IMR-90 (cell line): ENCODE measurements at places on chromosomes 11 and 22. TPM values are rescaled to one million over a fixed set of nuclear protein-coding genes. Genes with fewer than 3 reads are reported as not detected.

- DNase-seq = no peak
- no peak overlapping the region for H3K27ac ChIP-seq
- H3K36me3 ChIP-seq = peaks cover 77% of the 10 kb centered on the region
- peaks cover under 1% of the 10 kb centered on the region; the same call in 1 of the 2 replicates for H3K27me3 ChIP-seq
- H3K4me3 ChIP-seq = no peak overlapping the region
These were observed 9.1 kb downstream of the PHOX2A start for GRCh38 chr11:72234920-72235319.

The TRPT1 gene
- total RNA-seq = 43.0 and 81.9 TPM in 2 replicates

The DBX1 gene
- total RNA-seq = not detected in 2 replicates

DNA sequence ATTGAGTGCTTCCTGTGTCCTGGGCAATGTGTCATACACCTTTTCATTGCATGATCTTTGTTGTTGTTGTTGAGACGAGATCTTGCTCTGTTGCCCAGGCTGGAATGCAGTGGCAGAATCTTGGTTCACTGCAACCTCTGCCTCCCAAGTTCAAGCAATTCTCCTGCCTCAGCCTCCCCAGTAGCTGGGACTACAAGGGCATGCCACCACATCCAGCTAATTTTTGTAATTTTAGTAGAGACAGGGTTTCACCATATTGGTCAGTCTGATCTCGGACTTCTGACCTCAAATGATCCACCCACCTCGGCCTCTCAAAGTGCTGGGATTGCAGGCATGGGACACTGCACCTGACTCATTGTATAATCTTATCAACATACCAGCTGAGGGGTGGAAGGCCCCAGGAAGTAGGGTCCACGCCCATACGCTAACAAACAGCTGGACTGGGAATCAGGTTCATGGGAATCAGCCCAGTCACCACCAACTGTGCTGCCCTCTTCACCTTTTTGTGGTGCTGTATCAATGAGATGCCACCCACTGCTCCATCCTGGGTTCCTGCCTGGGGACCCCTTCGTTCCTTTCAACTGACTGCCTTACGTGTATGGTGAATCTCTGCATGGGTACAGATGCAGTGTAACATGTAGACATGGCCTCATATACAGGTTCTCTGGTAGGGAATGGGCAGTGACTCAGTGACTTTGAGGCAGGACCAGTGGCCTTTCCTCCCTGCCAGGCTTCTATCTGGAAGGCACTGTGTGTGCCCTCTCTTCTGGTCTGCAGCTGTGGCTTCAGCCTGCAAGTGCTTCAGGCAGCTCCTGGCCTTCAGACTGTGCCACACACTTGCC is 32.5 kb upstream of the YWHAH start:
- peaks cover 4% of the 10 kb centered on the region; the same call in 1 of the 2 replicates for H3K4me1 ChIP-seq
- no peaks in the 10 kb centered on the region for H3K27me3 ChIP-seq
- peak; percentile 25 for DNase-seq
- H3K4me3 ChIP-seq = no peak overlapping the region

DNA sequence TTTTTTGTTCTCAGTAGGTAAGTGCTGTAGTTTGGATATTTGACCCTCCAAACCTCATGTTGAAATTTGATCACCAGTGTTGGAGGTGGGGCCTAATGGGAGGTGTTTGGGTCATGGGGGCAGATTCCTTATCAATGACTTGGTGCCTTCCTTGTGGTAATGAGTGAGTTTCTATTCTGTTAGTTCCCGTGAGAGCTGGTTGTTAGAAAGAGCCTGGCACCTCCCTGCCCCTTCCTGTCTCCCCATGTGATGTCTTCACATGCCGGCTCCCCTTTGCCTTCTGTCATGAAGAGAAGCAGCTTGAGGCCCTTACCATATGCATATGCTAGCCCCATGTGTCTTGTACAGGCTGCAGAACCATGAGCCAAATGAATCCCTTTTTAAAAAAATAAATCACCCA is 138.3 kb downstream of the TMEM135 start:
- no peaks in the 10 kb centered on the region for H3K36me3 ChIP-seq
- H3K27me3 ChIP-seq = no peaks in the 10 kb centered on the region
- DNase-seq = peak; percentile 22
- no peak overlapping the region for H3K4me3 ChIP-seq
- H3K4me1 ChIP-seq = peaks cover 2% of the 10 kb centered on the region; the same call in 1 of the 2 replicates
- H3K27ac ChIP-seq = no peak overlapping the region

DNA sequence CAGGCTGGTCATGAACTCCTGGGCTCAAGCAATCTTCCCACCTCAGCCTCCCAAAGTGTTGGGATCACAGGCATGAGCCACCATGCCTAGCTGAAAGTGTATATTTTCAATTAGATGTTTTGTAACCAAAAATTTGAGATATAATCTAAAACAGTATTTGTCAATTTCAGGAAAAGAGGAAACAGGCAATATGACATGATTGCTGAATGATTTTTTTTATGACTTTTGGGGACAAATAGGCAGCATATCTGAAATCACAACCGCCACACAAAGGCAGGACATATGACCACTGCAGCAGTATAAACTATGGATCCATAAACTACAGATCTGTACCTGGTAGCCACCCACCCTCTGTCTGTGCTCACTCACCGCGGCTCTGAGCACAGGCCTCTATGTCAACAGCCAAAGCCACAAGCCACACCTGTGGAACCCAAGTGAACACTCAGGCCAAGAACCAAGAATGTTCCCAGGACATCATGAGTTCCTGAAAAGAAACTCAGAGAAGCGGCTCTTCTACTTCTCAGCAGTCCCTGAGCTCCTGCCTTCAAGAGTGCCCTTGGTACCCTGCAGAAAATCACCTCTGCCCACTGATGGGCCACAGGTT is 22.5 kb downstream of the PISD start:
- DNase-seq = no peak
- H3K36me3 ChIP-seq = peaks cover 3% of the 10 kb centered on the region
- no peaks in the 10 kb centered on the region for H3K27me3 ChIP-seq
- peaks cover 8% of the 10 kb centered on the region for H3K4me1 ChIP-seq
- H3K4me3 ChIP-seq = no peak overlapping the region
- H3K27ac ChIP-seq = no peak overlapping the region

GRCh38 chr11:64538501-64538951 is 52.5 kb upstream of the SLC22A12 start:
- H3K36me3 ChIP-seq = no peaks in the 10 kb centered on the region
- H3K4me1 ChIP-seq = peaks cover 2% of the 10 kb centered on the region; the same call in 1 of the 2 replicates
- no peak overlapping the region for H3K27ac ChIP-seq
- no peak for DNase-seq
- H3K27me3 ChIP-seq = peaks cover 33% of the 10 kb centered on the region

- no peaks in the 10 kb centered on the region for H3K36me3 ChIP-seq
- H3K4me1 ChIP-seq = peaks cover 2% of the 10 kb centered on the region; the same call in 1 of the 2 replicates
- DNase-seq = no peak
- no peak overlapping the region for H3K27ac ChIP-seq
- H3K4me3 ChIP-seq = no peak overlapping the region
These were observed 108.5 kb downstream of the CD44 start for GRCh38 chr11:35247428-35247827.

The KRTAP5-2 gene
- total RNA-seq = not detected in 2 replicates

The SLN gene
- not detected in 2 replicates for total RNA-seq

The OR52A1 gene
- not detected in 2 replicates for total RNA-seq

The LRRC4C gene
- under 0.01 TPM in 2 replicates for total RNA-seq

- no peak for DNase-seq
- H3K36me3 ChIP-seq = peaks cover 33% of the 10 kb centered on the region
- no peaks in the 10 kb centered on the region for H3K27me3 ChIP-seq
- no peak overlapping the region for H3K27ac ChIP-seq
- H3K4me3 ChIP-seq = no peak overlapping the region
These were observed 32.7 kb downstream of the POLR3H start for GRCh38 chr22:41511521-41511968.

GRCh38 chr22:44765571-44766285 is 13.4 kb downstream of the ARHGAP8 start:
- no peak for DNase-seq
- H3K4me3 ChIP-seq = no peak overlapping the region
- no peaks in the 10 kb centered on the region for H3K4me1 ChIP-seq

GRCh38 chr11:9606809-9607510 is 33.5 kb downstream of the WEE1 start:
- no peak overlapping the region for H3K4me3 ChIP-seq
- H3K27ac ChIP-seq = no peak overlapping the region
- DNase-seq = no peak
- H3K27me3 ChIP-seq = no peaks in the 10 kb centered on the region
- no peaks in the 10 kb centered on the region for H3K36me3 ChIP-seq

GRCh38 chr11:87187930-87188329 is 150.2 kb downstream of the TMEM135 start:
- H3K4me3 ChIP-seq = no peak overlapping the region
- DNase-seq = no peak
- no peaks in the 10 kb centered on the region for H3K4me1 ChIP-seq
- no peaks in the 10 kb centered on the region for H3K27me3 ChIP-seq
- H3K27ac ChIP-seq = no peak overlapping the region

DNA sequence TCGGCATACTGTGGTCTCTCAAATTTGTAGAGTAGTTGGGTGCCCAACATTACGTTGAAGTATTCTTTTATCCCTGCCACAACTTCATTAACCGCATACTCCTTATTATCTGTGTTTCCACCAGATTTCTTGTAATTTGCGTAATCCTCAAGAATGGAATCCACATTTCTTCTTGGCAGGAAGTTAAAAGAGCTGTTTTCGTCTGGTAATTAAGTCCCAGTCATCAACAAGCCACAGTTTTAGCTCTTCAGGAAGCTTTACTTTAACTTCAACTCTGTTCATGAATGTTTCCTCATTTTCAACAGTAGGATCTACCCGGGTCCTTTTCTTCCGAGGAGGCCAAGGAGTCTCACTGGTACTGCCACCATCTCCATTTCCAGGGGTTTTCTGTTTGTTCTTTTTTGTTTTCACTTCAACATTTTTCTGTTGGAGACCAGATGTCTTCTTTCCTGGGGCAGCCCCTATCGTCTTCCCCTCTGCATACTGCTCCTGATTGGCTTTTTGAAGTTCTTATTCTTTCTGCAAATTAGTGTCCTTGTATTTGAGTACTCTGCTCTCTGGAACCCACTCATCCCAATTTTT is 30.3 kb downstream of the PDE3B start:
- no peak overlapping the region for H3K4me3 ChIP-seq
- no peaks in the 10 kb centered on the region for H3K36me3 ChIP-seq
- H3K27me3 ChIP-seq = no peaks in the 10 kb centered on the region

DNA sequence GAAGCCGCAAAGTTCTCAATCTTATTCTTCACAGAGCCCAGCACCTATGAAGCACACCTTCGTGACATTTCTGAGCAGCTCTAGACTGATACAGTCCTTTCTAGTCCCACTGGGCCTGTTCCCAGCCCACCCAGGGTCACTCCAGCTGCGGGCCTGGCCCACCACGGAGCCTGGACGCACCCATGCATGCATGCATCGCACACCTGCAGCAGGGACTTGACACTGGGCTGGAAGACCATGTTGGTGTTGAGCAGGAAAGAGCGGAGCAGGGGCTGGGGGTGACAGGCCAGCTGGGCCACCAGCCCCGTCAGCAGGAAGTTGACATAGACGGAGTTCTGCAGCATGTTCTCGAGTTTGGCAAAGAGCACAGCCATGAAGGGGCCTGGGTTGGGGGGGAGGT is 9.2 kb downstream of the C11orf42 start:
- no peak for DNase-seq
- H3K27me3 ChIP-seq = no peaks in the 10 kb centered on the region
- peaks cover 13% of the 10 kb centered on the region for H3K4me1 ChIP-seq
- H3K27ac ChIP-seq = no peak overlapping the region

DNA sequence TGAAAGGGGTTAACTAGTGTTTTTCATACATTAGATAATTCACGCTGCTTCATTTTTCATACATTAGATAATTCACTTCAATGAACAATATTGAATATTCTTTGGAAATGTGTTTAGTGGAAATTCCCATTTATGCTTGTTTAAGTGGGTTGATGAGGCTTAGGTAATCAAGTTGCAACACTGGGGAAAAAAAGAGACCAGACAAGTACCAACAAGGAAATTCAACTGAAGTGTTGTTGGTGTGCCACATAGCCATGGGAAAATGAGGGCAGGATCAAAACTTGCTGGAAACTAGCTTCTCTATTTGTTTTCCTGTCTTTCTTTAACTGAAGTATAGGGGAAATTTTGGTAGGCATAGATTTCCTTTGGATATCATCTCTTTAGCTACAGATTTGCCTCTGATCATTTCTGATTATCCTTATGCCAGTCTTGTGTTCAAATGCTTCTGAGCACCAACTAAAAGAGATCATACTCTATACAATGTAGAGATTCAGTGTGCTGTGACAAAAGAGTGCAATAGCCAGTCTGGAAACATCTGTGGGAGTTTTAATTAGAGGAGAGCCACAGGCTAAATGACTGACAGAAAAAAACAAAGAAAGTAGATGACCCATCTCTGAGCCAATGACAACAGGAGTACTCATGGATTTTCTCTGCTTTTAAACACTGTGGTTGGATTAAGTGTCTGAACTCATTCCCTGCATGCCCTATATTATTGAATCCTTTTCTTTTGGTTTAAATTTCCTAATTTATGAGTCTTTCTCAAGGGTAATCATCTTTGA is 67.6 kb upstream of the CTSC start:
- H3K4me3 ChIP-seq = no peak overlapping the region
- H3K36me3 ChIP-seq = no peaks in the 10 kb centered on the region
- H3K27me3 ChIP-seq = no peaks in the 10 kb centered on the region
- peaks cover 8% of the 10 kb centered on the region for H3K4me1 ChIP-seq
- H3K27ac ChIP-seq = no peak overlapping the region

DNA sequence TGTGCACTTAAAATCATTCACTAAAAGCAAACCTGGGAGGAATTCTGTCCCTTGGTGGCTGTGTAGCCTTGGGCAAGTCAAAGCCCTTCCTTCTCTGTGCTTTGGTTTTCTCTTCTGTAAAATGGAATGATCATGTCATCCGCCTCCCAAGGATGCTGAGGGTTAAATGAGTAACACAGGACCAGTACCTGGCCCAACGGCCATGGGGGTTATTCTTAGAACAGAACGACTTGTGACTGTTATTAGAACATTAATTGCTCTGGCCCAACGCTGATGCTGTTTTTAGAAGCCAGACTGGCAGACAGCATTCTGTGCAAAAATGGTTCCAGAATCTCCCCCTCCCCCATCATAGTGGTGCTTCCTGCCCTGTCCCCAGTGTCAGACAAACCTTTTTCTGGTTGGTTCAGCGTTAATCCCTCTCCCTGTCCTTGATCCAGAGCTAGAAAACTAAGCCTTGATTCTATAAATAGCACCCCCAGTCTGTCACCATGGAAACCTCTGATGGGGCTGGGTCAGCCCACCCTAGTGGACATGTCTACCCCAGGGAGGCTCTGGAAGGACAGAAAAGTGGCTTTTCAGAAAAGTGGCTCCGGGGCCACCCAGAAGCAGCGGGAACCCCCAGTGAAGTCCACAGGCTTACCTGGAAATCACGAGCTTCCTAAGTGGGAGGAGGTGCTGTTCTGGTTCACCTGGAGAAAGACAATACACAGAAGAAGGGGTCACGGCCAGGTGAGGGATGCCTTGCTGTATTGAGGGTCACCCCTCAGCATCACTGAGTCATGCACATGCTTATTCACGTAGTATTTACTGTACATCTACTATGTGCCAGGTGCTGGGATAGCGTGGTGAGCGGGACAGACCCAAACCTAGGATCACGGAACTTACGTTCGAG is 15.5 kb upstream of the TFIP11 start:
- no peak overlapping the region for H3K4me3 ChIP-seq
- DNase-seq = no peak
- H3K27me3 ChIP-seq = no peaks in the 10 kb centered on the region

- no peak overlapping the region for H3K27ac ChIP-seq
- H3K4me1 ChIP-seq = no peaks in the 10 kb centered on the region
- no peak overlapping the region for H3K4me3 ChIP-seq
- H3K27me3 ChIP-seq = peaks cover 3% of the 10 kb centered on the region
- no peak for DNase-seq
- no peaks in the 10 kb centered on the region for H3K36me3 ChIP-seq
These were observed 10.7 kb downstream of the RAG1 start for GRCh38 chr11:36578458-36578857.

- no peaks in the 10 kb centered on the region for H3K27me3 ChIP-seq
- H3K4me3 ChIP-seq = no peak overlapping the region
- H3K36me3 ChIP-seq = no peaks in the 10 kb centered on the region
- H3K27ac ChIP-seq = no peak overlapping the region
These were observed 8.1 kb downstream of the MACROD1 start for GRCh38 chr11:64157631-64158394.
